ENCODE measurements at places on chromosomes 2 and 18.

DNA sequence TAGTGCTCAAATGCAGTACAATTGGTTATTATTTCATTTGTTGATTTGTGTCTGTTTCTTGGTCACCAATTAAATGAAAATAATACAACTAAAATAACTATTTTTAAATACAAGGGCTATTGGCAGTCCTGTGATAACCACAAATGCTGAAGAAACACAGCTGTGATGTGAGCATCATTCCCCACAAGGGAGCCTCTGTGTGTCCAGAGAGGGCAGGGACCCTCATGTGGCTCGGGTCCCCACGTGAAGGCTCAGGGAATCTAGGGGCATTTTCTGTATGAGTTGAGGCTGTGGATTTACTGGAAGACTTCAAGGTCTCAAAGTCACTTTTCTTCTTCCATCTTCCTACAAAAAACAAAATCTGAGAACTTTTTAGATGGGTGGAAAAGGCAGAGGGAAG lies 316.1 kb upstream of the RAB12 start:
- no peak for DNase-seq

- peak; percentile 15 for DNase-seq
These were observed 127.5 kb upstream of the MMADHC start for GRCh38 chr2:149715005-149715592.

DNA sequence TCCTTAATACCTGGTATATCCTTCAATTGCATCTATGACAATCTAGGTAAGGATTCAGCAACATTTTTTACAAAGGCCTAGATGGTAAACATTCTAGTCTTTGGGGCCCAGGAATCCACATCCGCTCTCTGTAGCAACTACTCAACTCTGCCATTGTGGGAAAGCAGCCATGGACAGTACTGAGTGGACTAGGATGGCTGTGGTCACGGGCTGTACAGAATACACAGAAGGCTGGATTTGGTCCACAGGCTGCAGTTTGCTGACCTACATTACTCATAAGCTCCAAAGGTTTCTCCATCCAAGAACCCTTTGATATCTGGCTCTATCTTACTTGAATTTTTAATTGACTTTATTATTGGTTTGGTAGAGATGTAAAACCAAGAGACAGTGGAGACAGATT lies 418.3 kb upstream of the LRRTM1 start:
- DNase-seq = no peak

DNA sequence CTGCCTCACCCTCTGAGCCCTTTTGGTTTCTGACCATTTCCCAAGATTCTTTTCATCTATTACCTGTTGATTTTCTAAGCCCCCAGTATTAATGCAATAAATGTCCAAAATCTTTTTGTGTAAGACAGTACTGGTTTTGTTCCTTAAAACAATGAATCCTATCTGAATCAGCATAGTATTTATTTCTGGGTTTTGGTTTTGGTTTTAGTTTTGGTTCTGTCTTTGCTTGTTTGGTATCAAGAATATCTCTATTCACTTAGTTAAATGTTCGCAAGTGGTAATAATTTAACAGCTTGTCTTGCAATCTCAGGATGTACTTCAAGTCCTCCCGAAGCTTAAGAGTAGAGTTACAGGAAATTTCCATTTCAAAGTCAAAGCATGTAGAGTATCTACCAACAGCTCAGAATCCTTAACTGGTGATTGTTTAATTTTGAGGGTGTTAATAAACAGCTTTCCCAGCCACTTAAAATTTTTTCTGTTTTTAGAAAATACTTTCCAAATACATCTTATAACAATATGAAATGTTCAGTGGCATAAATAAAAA lies 67.7 kb upstream of the NEDD4L start:
- peak; percentile 28 for DNase-seq

DNA sequence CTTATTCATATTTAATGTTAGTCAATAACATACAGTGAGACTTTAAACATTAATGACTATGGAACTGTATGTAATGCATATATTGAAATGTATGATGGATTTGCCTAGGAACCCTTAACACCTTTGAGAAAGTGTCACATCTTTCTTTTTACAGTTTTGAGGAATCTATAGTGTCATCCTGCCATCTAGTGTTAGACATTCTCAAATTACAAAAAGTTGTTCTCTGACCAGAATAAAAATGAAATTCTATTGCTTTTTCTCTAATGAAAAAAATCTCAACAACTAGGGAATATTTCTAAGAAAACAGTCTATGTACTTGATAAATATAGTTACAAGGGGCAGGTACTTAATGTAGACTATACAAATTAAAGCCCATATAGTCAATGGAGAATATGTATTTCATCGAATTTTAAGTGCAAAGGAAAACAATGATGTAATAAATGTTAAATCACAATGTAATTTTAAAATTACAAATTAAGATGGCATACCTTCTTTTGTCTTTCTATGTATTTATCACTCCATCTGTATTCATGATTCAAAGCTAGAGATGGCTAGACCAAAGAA lies 5.1 kb upstream of the CALCRL start:
- no peak for DNase-seq

DNA sequence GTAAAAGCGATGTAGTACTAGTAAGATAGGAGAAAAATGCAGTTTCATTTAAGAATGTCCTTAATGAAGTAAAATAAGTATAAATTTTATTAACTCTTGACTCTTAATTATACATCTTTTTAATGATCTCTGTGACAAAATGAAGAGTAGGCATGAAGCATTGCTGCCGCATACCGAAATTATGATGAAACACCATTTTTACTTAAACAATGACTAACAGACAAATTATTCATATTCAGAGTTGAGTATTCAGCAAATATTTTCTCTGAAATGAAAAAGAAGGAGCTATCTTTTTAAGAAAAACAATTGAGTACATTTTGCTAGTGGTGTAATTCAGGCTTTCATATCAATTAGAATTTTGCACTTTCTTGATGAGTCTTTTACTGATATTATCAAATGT lies 150.6 kb upstream of the DOCK10 start:
- no peak for DNase-seq

DNA sequence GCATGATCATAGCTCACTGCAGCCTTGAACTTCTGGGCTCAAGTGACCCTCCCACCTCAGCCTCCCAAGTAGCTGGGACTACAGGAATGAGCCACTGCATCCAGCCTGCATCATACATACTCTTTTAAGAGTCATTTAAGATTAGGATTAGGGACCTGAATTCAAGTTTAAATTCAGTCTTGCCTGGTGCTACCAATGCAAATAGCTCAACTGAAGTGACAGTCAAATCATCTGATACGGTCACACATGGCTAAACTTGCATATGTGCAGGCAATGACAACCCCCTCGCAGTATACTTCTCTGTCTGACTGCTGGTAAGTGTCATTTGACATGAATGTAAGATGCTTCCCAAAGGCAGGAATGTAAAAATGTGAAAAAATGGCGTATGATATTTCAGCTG lies 31.8 kb upstream of the TMEM131 start:
- no peak for DNase-seq

DNA sequence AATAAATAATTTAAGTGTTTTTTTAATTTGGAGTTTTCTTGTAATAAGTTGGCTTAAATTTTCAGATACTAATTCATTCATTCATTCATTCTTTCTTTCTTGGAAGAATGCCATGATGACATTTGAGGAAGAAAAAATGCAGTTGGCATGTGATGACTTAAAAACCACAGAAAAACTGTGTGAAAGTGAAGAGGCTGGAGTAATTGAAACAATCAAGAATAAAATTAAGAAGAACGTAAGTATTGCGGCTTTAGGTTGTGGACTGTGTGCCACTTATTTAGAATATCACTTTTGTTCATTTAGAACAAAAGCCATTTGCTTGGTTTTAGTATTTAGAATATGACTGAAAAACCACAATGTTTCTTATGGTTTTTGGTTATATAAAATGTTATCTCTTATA lies 51.4 kb downstream of the TTC39C start:
- DNase-seq = no peak

DNA sequence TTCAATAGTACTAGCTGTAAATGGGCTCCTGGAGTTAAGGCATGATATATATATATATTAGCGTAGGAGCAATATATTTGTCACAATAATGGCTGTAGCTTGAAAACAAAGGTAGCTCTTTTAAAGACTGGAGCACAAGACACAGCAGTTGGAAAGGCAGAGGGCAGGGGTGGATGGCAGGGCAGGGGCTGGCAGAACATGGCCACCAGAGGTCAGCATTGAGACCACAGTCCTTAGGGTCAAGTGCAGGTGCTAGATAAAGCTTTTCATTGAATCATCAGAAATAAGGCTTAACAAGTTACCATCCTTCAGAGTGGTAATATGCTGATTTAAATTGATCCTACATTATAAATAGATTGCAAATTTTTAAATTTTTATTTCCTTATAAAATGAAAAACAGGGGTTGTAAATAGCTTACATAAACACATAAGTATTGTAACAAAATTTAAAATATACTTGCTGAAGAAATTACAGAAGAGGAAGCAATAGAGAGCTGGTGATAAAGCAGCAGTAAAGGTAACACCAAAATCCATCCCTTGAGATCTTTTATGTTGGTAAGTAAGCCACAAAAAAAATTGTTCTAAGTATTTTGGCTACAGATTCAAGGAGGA lies 161.2 kb upstream of the PIEZO2 start:
- DNase-seq = peak; percentile 19

DNA sequence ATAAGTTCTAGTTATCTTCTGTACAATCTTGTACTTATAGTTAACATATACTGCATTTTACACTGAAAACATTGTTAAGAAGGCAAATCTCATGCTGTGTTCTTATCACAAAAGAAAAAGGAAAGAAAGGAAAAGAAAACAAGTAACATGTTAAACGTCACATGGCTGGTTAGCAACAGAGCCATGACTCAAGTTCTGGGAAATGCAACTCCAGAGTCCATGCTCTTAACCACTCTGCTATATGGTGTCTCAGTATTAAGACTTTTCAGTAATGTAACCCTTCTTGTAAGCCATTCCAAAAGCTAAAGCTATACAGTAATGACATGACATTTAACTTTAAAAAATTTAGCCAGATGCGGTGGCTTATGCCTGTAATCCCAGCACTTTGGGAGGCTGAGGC lies 181.4 kb downstream of the BARD1 start:
- no peak for DNase-seq

DNA sequence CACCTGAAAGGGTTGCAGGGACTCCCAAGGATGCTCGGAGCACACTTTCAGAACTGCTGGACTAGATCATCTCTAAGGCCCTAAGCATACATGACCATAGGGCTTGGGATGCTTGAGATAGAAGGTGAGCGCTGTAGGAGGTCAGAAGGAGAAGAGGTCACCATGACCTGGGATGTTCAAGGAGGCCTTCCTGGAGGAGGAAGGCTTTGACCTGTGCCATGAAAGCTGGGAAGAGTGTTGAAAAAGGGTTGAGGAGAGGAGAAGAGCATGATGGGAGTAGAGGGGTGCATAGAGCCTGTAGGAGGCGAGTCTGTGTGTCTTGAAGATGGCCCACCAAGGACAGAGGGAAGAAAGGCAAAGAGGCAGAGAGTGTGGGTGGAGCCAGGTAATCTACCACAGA lies 222.4 kb downstream of the LOXHD1 start:
- no peak for DNase-seq

DNA sequence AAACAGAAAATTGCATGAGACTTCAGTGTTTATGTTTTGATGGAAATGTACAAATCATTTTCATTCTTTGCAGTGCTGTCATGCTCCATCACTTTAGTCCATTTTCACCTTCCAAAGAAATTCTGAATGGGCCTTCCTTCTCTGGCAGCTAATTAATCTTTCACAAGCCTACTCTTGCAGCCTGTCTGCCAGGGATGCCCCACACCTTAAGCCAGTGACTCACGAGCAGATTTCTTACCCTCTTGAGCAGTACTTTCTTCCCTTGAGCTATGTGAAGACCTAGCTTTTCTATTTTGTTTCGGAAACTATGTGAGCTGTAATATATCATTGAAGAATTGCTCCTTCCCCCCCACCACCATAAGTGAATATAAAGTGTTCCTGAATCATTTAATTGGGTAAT lies 404.3 kb upstream of the VWC2L start:
- no peak for DNase-seq

GRCh38 chr2:56130463-56131070 lies 53.2 kb upstream of the CCDC85A start:
- peak; percentile 11 for DNase-seq

DNA sequence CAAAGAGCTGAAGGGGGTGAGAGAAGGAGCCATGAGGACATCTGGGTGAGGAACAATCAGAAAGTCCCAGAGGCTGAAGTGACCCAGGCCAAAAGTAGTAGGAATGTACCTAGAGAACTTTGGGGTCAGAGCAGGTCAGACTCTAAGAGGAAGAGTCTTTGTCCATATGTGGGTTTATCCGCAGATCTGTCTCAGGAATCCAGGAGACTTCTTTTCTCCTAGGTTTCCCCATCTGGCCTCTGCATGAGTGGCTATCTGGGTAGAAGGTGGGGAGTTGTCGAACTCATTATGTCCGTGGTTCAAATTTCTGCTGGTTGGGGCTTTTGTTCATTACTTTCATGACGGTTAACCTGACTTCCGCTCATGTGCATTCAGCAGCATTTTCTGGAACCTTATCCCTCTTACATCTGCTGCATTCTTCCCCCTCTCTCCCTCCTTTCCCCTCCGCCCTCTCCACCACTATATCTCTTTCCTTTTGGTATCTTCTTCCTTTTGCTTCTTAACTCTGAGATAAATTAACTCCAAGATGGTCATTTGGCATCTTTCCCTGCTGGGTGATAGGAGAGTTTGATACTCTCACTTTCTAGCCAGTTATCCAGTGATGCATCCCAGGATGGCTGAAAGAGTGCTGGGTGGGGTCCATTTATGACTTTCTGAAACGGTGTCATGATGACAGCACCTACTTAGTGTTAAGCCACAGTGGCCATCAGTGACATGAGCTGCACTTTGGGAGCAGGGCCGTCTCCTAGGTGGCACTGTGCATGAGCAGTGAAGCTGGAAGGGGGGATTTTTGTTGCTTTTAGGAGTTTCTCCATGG lies 2.1 kb downstream of the LIPG start:
- DNase-seq = no peak

DNA sequence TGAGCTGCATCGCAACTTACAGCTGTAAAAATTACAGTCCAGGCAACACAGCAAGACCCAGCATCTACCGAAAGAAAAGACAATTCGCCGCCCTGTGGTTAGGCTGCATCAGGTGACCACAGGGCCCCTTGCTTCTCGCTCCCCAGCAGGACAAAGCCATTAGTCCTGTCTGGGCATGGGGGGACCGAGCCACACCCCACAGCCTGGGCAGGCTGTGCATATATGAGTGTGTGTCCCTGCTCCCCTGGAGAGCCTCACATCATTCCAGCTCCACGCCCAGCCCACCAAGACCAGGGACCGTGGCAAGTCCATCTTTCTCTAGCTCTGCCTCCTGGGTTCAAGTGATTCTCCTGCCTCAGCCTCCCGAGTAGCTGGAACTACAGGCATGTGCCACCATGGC lies 33.9 kb downstream of the SNORC start:
- no peak for DNase-seq

All from small intestine (tissue), 16 donors.